Colonic mucosa (tissue), 4 donors: ENCODE measurements at places on chromosomes 4 and X. TPM values are rescaled to one million over a fixed set of nuclear protein-coding genes. Genes with fewer than 3 reads are reported as not detected.

The CTAG1A gene
- total RNA-seq = not detected

The MAGEA11 gene
- total RNA-seq = not detected

The PITX2 gene
- 0.45 TPM for total RNA-seq

The MAGEB2 gene
- not detected for total RNA-seq

The ATP2B3 gene
- 0.24 TPM for total RNA-seq

The GAGE12H gene
- total RNA-seq = not detected

DNA sequence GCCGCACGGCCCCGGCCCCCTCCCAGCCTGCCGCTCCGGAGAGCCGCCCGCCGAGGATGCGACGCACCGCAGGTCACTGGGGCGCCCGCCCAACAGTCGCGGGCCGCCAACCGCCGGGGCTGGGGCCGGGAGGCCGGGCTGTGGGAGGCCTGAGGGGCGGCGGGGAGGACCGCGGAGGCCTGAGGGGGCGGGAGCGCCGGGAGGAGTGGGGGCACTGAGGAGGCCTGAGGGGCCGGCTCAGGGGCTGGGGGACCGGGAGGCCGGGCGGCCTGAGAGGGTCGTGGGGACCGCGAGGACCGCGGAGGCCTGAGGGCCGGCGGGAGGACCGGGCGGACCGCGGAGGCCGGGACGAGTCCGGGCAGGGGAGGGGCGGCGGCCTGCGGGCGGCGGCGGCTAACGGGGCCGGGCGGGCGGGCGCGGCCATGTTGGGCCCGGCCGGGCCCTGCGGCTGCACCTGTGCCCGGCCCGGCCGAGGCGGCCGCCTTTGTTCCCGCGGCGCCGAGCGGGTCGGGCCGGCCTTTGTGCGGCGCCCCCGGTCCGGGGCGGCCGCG, 353 bp downstream of the NSD2 start:
- DNase-seq = peak; percentile 37
- peak overlapping the region; percentile 70 for H3K4me3 ChIP-seq
- no peaks in the 10 kb centered on the region for H3K27me3 ChIP-seq

GRCh38 chr4:13539047-13539618, 5.2 kb downstream of the NKX3-2 start:
- no peaks in the 10 kb centered on the region for H3K36me3 ChIP-seq
- H3K4me1 ChIP-seq = peaks cover 10% of the 10 kb centered on the region
- no peak overlapping the region for H3K4me3 ChIP-seq
- peaks cover 79% of the 10 kb centered on the region for H3K27me3 ChIP-seq

DNA sequence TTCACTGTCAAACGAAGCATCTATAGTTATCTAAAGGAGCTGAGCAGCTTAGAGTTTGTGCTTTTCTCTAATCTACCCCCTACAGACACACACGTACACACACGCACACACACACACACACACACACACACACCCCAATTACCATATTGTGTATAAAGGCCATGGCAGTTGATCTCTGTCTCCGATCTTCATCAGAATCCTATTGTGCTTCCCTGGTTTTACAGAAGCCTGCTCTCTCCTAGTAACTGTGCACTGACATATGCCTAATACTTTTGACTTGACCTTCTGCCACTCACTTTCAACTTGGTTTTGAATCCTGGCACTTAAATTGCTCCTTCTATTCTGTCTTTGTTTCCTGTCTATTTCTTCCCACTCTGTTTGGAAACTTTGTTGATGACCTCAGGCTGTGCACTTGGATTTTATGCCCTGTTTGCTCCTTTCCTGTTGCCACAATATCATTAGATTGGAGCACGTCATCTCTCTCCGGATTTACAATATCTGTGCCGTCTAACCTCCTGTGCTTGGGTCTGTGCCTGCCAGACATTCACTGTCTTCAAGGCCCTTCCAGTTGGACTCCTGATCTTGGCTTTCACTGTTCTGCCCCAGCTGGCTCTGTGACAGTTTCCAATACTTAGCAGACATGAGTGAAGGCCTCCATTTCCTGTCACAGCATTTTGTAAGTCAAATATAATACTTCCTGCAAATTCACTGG, 928.1 kb downstream of the FAT4 start:
- H3K4me1 ChIP-seq = no peaks in the 10 kb centered on the region
- DNase-seq = no peak
- H3K27ac ChIP-seq = no peak overlapping the region
- H3K4me3 ChIP-seq = no peak overlapping the region

DNA sequence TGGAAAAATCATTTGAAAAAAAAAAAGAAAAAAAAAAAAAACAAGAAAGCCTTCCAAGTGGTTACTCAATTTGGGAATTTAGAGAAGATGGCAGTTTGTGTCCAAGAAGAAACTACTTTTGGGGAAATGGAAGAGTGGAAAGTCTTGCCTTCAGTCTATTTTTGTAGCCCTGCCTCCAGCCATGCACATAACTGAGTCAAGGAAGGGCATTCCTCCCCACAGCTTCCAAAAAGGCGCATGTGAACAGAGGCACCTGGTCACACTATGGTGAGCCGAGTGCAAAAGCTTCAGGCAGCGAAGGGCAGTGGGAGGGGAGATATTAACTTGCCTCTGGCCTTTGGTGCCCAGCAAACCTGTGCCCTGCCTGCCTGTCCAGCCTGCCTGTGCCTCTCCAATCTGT, 163.7 kb downstream of the SMIM20 start:
- no peaks in the 10 kb centered on the region for H3K4me1 ChIP-seq
- DNase-seq = no peak
- no peaks in the 10 kb centered on the region for H3K36me3 ChIP-seq
- H3K4me3 ChIP-seq = no peak overlapping the region
- no peak overlapping the region for H3K27ac ChIP-seq

GRCh38 chr4:127291316-127291715, 341.4 kb upstream of the INTU start:
- no peaks in the 10 kb centered on the region for H3K4me1 ChIP-seq
- H3K4me3 ChIP-seq = no peak overlapping the region
- no peaks in the 10 kb centered on the region for H3K36me3 ChIP-seq
- H3K27me3 ChIP-seq = no peaks in the 10 kb centered on the region
- H3K27ac ChIP-seq = no peak overlapping the region
- DNase-seq = no peak

GRCh38 chr4:92100975-92101374, 202.8 kb upstream of the GRID2 start:
- no peaks in the 10 kb centered on the region for H3K4me1 ChIP-seq
- no peak for DNase-seq
- H3K27ac ChIP-seq = no peak overlapping the region
- H3K36me3 ChIP-seq = no peaks in the 10 kb centered on the region
- H3K27me3 ChIP-seq = no peaks in the 10 kb centered on the region
- no peak overlapping the region for H3K4me3 ChIP-seq

GRCh38 chrX:108186811-108187210, 95.2 kb downstream of the ATG4A start:
- no peak overlapping the region for H3K27ac ChIP-seq
- no peak for DNase-seq
- no peaks in the 10 kb centered on the region for H3K36me3 ChIP-seq
- no peaks in the 10 kb centered on the region for H3K4me1 ChIP-seq
- H3K27me3 ChIP-seq = peaks cover 3% of the 10 kb centered on the region

- no peaks in the 10 kb centered on the region for H3K27me3 ChIP-seq
- no peaks in the 10 kb centered on the region for H3K36me3 ChIP-seq
- no peak for DNase-seq
- no peaks in the 10 kb centered on the region for H3K4me1 ChIP-seq
- H3K27ac ChIP-seq = no peak overlapping the region
Observed at GRCh38 chrX:22165732-22166457, 106.8 kb upstream of the CBLL2 start.

DNA sequence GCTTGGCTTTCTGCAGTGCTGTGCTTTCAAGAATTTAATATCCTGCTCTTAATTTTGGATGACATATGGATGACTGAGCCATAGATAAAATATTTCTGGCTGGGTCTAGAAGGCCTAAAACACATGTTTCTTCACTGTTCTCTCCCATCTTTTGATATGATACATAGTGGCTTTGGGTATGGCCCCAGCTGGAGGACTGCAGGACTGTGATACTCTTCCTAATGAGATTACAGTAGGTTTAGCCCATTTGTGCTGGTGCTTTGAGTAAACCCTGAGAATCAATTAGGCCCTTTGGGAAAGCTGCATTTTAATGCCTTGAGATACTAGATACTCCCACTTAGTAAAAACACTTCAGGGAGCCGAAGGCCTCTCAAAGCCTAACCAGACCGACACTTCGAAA, 38.0 kb downstream of the KIT start:
- H3K27me3 ChIP-seq = no peaks in the 10 kb centered on the region
- no peak overlapping the region for H3K4me3 ChIP-seq
- no peak overlapping the region for H3K27ac ChIP-seq
- no peaks in the 10 kb centered on the region for H3K4me1 ChIP-seq

DNA sequence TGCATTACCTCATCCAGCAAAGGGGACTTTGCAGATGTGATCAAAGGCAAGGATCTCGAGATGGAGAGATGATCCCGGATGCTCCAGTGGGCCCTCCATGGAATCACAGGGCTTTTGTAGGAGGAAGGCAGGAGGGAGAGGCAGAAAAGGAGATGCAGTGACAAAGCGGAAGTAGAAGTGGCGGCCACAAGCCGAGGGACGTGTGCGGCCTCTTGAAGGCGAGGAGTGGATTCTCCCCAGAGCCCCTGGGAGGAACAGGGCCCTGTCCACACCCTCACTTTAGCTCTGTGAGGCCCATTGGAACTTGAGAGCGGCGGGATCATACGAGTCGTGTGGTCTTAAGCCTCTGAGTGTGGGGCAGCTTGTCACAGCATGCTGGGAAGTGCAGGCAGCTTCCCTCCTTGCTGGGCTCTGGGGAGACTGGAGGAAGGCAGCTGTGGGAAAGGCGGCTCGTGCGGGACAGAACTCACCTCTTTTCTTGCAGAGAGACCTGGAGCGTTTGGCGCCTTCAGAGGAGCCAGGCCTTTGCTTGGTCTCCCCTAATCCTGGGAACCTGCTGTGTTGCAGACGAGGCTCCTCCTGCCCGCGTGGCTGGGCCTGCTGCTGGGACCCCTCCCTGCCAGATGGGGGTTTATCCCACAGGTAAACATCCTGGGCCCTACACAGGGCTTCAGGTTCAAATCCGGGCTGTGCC, 10.2 kb downstream of the SH3TC1 start:
- no peaks in the 10 kb centered on the region for H3K4me1 ChIP-seq
- H3K36me3 ChIP-seq = no peaks in the 10 kb centered on the region
- H3K4me3 ChIP-seq = no peak overlapping the region
- H3K27me3 ChIP-seq = no peaks in the 10 kb centered on the region
- no peak for DNase-seq
- no peak overlapping the region for H3K27ac ChIP-seq

- H3K36me3 ChIP-seq = no peaks in the 10 kb centered on the region
- H3K27ac ChIP-seq = no peak overlapping the region
- no peaks in the 10 kb centered on the region for H3K4me1 ChIP-seq
Observed at GRCh38 chr4:108854786-108855185, 91.9 kb upstream of the ETNPPL start.

DNA sequence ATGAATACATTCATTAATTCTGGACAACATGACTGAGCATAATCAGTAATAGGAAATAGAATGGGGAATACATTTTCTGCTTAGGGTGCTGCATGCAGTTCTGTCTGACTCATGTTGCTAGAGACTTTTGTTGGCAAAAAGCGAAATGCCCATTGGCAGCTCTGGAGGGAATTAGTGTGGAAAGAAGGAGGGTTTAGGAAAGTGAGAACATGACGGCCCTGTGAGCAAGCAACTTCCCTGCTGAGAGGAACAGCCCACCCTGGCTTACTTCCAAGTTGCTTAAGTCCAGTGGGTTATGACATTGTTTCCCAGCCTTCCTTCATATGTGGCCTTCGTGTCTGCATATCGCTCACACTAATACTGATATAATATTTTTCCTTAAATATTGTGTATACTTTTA, 13.8 kb downstream of the MAD2L1 start:
- no peak overlapping the region for H3K27ac ChIP-seq
- no peaks in the 10 kb centered on the region for H3K36me3 ChIP-seq
- peaks cover 4% of the 10 kb centered on the region for H3K4me1 ChIP-seq
- no peaks in the 10 kb centered on the region for H3K27me3 ChIP-seq
- no peak overlapping the region for H3K4me3 ChIP-seq

- H3K36me3 ChIP-seq = no peaks in the 10 kb centered on the region
- no peak overlapping the region for H3K4me3 ChIP-seq
- no peak overlapping the region for H3K27ac ChIP-seq
- no peaks in the 10 kb centered on the region for H3K27me3 ChIP-seq
- DNase-seq = peak; percentile 25
Observed at GRCh38 chr4:120718979-120719566, 203.5 kb downstream of the PRDM5 start.

- H3K27me3 ChIP-seq = no peaks in the 10 kb centered on the region
- no peak for DNase-seq
- H3K36me3 ChIP-seq = no peaks in the 10 kb centered on the region
- no peak overlapping the region for H3K27ac ChIP-seq
Observed at GRCh38 chr4:77344784-77345183, 187.8 kb downstream of the CCNG2 start.

DNA sequence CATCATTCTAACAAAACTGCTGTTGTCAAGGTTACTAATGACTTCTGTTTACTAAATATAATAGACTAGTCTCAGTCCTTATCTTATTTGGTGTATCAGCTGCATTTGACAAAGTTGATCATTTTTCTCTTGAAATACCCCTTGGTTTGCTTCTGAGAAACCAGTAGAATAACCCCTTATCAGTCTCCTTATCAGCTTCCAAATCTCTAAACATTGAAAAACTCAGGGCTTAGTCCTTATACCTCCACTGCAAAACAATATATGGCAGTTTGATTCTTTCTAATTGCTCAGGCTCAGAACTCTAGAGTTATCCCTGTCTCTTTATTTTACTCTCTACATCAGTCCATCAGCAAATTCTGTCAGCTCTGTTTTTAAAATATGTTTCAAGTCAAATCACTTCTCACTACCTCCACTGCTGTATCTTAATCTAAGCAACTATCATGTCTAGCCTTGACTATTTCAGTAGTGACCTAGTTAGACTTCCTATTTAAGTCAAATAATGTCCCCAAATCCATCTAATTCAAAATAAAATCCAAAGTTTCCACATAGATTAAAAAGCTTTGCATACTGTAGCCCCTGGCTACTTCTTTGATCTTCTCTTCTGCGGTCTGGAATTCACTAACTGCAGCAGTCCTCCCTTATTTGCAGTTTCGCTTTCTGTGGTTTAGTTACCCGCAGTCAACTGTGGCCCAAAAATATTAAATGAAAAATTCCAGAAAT, 87.1 kb upstream of the NPNT start:
- no peak overlapping the region for H3K4me3 ChIP-seq
- H3K36me3 ChIP-seq = no peaks in the 10 kb centered on the region
- no peak for DNase-seq
- H3K4me1 ChIP-seq = no peaks in the 10 kb centered on the region
- no peaks in the 10 kb centered on the region for H3K27me3 ChIP-seq

- no peak overlapping the region for H3K27ac ChIP-seq
- H3K36me3 ChIP-seq = no peaks in the 10 kb centered on the region
- DNase-seq = peak; percentile 32
- H3K4me1 ChIP-seq = no peaks in the 10 kb centered on the region
Observed at GRCh38 chr4:120156120-120156718, 89.6 kb upstream of the MAD2L1 start.

DNA sequence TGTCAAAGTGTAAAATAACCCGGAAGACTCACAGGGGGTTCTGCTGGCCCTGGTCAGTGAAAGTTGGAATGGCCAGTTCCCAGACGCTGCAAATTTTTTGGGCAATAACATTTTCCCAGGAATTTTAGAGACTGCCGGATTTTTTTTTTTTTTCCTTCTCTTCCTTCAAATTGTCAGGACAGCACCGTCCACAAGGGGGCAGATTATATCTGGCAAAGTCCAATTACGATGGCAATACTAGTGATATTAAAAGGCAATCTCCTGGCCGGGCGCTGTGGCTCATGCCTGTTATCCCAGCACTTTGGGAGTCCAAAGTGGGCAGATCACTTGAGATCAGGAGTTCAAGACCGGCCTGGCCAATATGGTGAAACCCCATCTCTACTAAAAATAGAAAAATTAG, 20.5 kb downstream of the SLC25A5 start:
- no peak overlapping the region for H3K27ac ChIP-seq
- H3K27me3 ChIP-seq = no peaks in the 10 kb centered on the region
- peak; percentile 78 for DNase-seq
- H3K4me1 ChIP-seq = no peaks in the 10 kb centered on the region
- no peak overlapping the region for H3K4me3 ChIP-seq
- no peaks in the 10 kb centered on the region for H3K36me3 ChIP-seq
